ENCODE measurements at places on chromosomes 5 and 9. TPM values are rescaled to one million over a fixed set of nuclear protein-coding genes. Genes with fewer than 3 reads are reported as not detected.

ENHO gene
- not detected for total RNA-seq

BNC2 gene
- total RNA-seq = 138 TPM

FCHO2 gene
- 26.6 TPM for total RNA-seq

NPR3 gene
- total RNA-seq = 2.1 TPM

PCDHGB4 gene
- total RNA-seq = 5.5 TPM
